ENCODE measurements at places on chromosomes 6 and 20. TPM values are rescaled to one million over a fixed set of nuclear protein-coding genes. Genes with fewer than 3 reads are reported as not detected.

DNA sequence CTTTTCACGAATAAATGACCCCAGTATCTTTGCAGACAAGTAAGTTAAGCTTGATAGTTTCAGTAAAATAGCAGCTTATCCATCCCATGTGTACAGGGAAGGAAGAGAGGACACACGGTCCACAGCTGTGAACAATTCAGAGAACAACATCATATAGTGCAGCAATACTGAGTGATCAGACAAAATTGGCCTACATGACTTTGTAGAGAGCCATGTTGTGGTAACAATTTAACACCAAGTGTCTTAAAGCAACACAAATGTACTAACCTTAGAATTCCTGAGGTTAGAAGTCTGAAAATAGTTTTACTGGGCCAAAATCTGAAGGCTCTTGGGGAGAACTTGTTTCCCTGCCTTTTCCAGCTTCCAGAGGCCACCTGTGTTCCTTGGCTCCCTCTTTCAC, 12.5 kb downstream of the FAM184A start:
- H3K27me3 ChIP-seq: no peaks in the 10 kb centered on the region
- H3K27ac ChIP-seq: no peak overlapping the region
- H3K4me1 ChIP-seq: no peaks in the 10 kb centered on the region
- no peak for DNase-seq

The RAB44 gene
- 0.06 TPM for total RNA-seq

The MLN gene
- total RNA-seq: not detected

The C20orf202 gene
- total RNA-seq: 0.66 TPM

GRCh38 chr20:35892871-35893270, 61.4 kb downstream of the SCAND1 start:
- H3K4me3 ChIP-seq: no peak overlapping the region
- no peaks in the 10 kb centered on the region for H3K4me1 ChIP-seq
- DNase-seq: no peak
- H3K27ac ChIP-seq: no peak overlapping the region
- H3K36me3 ChIP-seq: no peaks in the 10 kb centered on the region

GRCh38 chr6:116406678-116407345, 36.1 kb downstream of the DSE start:
- DNase-seq: no peak
- H3K27ac ChIP-seq: peak overlapping the region; percentile 50
- H3K36me3 ChIP-seq: no peaks in the 10 kb centered on the region
- H3K4me3 ChIP-seq: no peak overlapping the region
- no peaks in the 10 kb centered on the region for H3K4me1 ChIP-seq

The OR12D3 gene
- total RNA-seq: not detected

Data from spinal cord (tissue), 10 donors.